SW 1271 (cell line): ENCODE measurements at places on chromosomes 5 and 9.

DNA sequence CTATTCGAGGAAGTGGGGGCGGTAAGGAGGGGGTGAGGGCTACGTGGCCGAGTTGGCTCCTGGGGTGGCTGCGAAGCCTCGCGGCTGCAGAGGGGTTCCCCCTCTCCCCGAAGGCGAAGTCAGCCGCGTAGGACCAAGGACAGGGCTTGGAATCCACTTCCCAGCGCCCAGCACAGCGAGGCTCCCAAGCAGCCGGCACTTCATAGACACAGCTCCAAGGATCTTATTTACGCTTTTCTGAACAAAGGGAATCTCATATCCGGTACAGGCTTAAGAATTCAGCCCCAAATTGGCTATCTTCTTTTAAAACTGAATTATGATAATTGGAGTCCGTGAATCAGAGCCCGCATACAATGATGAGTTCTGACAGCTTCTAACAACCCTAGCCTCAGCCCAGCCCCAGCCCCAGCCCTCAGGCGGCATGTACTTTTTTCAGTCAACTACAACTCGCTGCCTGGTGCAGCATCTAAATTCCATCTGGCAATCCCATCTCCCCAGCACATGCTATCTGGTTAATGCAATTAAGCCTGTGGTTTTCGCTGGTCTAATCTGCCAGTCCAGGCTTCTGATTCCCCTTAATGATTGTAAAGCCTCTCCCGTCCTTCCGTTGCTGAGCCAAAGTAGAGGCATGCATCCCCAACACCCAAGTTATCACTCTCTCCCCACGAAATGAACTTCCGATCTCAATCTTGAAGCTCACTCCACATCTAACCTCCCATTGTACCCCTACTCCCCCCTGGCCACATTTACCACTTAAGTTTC lies 1.0 kb downstream of the ELAVL2 start:
- no peak for DNase-seq

GRCh38 chr5:130104895-130105688 lies 200.8 kb downstream of the CHSY3 start:
- DNase-seq = no peak

GRCh38 chr5:144028636-144029035 lies 141.8 kb downstream of the YIPF5 start:
- DNase-seq = no peak

- no peak for DNase-seq
Measured at GRCh38 chr5:123085638-123086286, 3.3 kb upstream of the PRDM6 start.

- no peak for DNase-seq
Measured at GRCh38 chr5:143030349-143030748, 260.2 kb downstream of the ARHGAP26 start.

GRCh38 chr5:170292179-170293104 lies 5.1 kb downstream of the LCP2 start:
- DNase-seq = no peak

GRCh38 chr5:167244583-167244982 lies 1046.9 kb upstream of the WWC1 start:
- no peak for DNase-seq

DNA sequence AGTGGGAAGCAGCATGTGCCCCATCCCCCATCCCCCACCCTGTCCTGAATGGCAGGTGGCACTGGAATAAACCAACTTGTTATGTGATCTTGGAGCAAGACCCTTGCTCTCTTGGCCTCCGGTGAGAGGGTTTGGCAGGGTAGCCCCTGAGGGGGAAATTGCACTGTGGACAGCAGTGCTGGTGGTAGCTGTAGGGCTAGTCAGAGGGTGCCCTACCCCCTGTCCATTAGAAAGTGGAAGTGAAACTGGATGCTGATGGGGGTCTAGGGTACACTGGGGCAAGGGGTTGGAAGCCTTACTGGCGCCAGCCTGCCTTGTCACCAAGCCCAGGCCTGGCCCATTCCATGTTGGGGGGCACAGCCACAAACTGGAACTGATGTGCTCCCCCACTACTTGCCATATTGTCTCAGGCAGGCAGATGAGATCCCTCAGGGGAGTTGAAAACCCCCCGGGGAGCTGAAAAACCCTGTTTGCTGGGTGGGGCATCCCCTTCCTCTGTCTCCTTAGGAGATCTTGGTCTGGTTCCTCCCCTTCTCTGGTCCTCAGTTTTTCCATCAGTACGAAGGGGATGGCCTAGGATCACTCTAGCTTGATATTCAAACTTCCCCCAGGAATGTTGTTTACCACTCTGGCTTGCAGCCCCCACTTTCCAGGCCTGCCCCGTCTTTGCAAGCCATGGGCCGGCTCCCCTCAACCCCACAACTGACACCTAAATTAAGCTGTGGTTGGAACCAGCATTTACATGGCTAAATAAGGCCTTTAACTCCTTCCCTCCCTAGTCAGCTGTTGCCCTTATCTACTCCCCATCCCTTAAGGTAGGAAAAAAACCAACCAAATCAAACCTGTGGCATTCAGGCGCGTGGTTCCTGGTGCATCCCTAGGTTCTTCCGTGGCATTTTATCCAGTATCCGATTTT lies 14.4 kb upstream of the SYNPO start:
- DNase-seq = no peak

DNA sequence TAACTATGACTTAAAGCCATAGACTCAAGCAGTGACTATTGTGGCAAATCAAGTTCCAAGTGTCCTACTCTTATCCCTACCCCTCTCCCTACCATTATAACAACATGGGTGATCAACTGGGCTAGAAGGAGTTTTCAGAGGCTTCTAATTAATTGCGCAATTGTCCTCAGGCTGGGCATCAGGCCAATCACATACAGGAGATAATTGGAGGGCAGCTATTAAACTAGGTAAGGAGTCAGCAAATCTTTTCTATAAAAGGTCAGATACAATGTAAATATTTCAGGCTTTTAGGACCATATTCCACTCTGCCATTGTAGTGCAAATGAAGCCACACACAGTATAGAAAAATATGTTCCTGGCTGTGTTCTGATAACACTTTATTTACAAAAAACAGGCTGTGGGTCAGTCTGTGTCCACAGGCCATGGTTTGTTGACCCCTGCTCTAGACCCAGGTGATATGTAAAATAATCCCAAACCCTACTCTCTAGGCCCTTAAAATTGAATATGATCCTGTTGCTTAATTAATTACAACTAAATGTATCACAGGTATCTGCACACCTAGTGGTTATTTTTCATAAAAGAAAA lies 141.4 kb upstream of the PIK3R1 start:
- DNase-seq = no peak

DNA sequence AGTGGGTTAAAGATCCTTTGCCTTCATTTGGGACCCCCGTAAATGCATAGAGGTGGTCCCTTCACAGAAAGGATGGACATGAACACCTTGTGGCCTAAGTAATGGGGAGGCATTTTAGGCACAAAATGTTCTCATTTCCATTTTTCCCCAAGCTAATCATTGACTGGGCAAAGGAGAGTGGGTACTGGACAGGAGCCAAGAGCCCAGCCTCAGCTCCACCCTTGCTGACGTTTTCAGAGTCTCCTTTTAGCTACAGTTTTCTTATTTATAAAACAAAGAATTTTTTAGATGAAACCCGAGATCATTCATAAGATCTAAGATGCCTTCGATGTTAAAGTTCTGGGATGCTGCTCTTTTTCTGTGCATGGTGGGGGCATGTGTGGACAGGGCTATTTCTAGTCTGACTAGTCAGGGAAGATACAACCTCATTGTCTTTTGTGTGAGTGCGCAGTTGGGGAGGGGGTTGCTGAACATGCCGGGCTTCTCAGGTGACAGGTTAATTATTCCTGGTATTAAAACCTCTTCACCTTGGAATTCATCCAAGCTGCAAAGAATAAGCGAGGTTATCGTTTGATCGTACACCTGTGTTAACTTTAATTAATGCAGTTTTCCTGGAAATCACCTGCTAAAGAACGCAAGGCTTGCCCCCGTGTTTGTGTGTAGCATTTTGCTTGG lies 48.4 kb downstream of the ADAMTS16 start:
- no peak for DNase-seq

GRCh38 chr5:132258102-132259068 lies 889 bp downstream of the PDLIM4 start:
- DNase-seq = no peak

DNA sequence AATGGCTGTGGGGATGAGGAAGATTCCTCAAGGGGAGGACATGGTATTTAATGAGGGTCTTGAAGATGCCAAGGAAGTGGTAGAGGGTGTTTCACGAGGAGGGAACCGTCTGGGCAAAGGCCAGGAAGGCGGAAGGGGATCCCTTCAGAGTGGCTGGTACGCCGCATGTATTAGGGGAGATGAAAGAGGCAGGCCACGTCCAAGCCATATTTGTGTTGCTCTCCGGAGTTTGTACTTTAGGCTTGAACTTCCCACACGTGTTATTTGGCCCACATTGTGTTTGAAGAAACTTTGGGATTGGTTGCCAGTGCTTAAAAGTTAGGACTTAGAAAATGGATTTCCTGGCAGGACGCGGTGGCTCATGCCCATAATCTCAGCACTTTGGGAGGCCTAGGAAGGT lies 1.2 kb downstream of the FXN start:
- no peak for DNase-seq

DNA sequence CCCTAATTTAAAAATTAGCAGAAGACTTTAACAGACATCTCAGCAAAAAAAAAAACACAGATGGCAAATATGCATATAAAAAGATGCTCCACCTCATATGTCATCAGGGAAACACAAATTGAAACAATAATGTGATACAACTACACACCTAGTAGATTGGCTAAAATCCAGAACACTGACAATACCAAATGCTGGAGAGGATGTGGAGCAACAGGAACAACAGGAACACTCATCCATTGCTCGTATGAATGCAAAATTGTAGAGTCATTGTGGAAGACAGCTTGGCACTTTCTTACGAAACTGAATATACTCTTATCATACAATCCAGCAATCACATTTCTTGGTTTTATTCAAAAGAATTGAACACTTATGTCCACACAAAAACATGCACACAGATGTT lies 22.1 kb downstream of the MCIDAS start:
- no peak for DNase-seq

DNA sequence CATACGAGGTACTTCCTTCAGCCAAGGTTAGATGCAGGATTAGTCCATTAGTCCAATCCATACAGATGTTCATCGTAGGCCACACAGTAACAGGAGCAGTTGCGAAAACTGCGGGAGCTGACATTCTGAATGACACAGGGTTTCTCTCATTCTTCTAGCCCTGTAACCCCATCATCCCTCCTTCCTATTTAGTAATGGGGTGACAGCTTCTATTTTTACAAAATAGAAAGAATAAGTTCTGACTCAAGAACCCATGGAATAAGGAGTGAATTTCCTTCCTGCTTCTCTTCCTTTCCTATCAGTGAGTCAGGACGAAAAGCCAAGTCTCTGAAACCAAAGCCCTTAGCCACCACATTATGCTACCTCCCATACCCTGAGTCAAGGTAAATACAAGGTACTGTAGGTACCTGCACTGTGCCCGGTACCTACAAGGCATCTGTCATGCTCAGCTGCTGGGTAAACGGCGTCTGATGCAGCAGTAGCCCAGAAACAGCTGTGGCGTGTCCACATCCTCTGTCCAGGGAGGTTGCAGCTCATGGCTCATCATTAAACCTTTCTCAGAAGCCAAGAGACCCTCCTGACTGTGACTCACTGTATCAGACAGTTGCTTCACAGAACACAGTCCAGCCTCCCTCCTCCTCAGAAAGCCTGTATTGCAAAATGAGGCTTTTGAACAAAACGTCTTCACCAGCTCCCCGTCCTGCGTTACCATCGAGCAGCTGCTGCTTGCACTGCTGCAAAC lies 84.2 kb downstream of the ESM1 start:
- no peak for DNase-seq
